Amniotic stem cell (primary cell): ENCODE measurements at places on chromosomes 11 and 22.

GRCh38 chr11:58578136-58578634 lies 678 bp upstream of the ZFP91 start:
- peak; percentile 97 for DNase-seq

DNA sequence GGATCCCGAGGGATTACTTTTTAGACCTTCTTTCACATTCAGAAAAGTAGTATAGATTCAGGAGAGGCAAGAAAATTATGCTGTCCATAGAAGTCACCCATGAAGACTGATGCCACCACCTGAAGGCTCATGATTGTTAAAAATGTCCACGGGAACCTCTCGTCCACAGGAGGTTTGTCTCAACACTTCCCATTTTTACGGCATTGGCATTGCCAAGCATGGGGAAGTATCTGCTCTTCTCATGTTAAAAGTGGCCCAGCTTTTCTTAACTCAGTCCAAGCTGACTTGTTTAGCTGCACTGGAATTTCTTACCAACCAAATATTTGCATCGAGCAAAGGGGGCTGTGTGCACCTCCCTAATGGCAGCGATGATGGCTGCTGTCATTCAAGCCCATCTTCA lies 9.6 kb downstream of the CDPF1 start:
- DNase-seq: no peak

- peak; percentile 46 for DNase-seq
Observed at GRCh38 chr11:124644426-124645280, 22.0 kb downstream of the TBRG1 start.

GRCh38 chr11:102683277-102683676 lies 22.3 kb downstream of the MMP27 start:
- DNase-seq: no peak

DNA sequence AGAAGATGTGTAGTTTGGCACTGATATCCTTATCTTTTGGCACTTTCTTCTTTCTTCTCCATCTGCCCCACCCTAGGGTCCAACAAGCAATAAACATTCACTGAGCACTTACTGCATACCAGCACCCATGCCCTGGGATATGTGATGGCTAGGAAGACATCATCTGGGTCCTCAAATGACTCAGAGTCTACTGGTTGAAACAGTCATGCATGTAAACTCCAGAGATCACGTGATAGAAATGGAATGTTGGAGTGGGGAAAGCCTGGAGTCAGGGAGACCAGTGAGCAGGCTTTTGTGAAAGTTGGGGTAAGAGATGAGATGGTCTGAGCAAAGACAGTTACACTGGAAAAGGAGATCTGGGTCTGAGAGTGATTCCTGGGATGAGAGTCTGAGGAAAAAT lies 724.9 kb upstream of the TENM4 start:
- no peak for DNase-seq

GRCh38 chr11:128174465-128175291 lies 412.7 kb downstream of the ETS1 start:
- DNase-seq: no peak

GRCh38 chr22:38228873-38229740 lies 27.3 kb downstream of the MAFF start:
- no peak for DNase-seq

- no peak for DNase-seq
Observed at GRCh38 chr11:23097891-23098290, 237.6 kb upstream of the CCDC179 start.

- DNase-seq: no peak
Observed at GRCh38 chr11:95352733-95353346, 121.8 kb upstream of the SESN3 start.
